CD4-positive, CD25-positive, alpha-beta regulatory T cell (primary cell): ENCODE measurements at places on chromosomes 13 and 19. TPM values are rescaled to one million over a fixed set of nuclear protein-coding genes. Genes with fewer than 3 reads are reported as not detected.

DNA sequence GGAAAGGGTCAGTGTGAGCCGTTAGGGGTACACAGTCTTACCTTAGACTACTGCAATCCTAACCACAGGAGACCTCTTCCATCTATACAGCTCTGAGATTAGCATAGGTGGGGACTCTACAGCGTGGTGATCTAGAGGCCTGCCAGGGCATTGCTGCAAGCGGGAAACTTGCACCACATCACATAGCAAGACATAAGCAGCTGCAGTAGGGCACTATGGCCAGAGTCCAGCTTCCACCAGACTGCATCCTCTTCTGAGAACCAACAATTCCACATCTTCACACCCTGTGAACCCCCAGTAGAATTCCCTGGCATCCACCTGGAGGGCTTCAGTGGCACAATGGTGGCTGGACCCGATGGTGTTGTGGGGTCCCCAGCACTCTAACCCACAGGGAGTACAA lies 1564.3 kb upstream of the PRR20A start:
- H3K36me3 ChIP-seq: no peaks in the 10 kb centered on the region
- H3K27ac ChIP-seq: no peak overlapping the region
- no peaks in the 10 kb centered on the region for H3K27me3 ChIP-seq
- no peak for DNase-seq
- no peaks in the 10 kb centered on the region for H3K4me1 ChIP-seq

TMEM86B gene
- 0.83 TPM for polyA plus RNA-seq

GRCh38 chr19:10817291-10818038 lies 18.5 kb downstream of the TMED1 start:
- H3K4me3 ChIP-seq: no peak overlapping the region
- DNase-seq: no peak
- peaks cover 44% of the 10 kb centered on the region for H3K36me3 ChIP-seq
- H3K4me1 ChIP-seq: no peaks in the 10 kb centered on the region

PROZ gene
- not detected for polyA plus RNA-seq

DNA sequence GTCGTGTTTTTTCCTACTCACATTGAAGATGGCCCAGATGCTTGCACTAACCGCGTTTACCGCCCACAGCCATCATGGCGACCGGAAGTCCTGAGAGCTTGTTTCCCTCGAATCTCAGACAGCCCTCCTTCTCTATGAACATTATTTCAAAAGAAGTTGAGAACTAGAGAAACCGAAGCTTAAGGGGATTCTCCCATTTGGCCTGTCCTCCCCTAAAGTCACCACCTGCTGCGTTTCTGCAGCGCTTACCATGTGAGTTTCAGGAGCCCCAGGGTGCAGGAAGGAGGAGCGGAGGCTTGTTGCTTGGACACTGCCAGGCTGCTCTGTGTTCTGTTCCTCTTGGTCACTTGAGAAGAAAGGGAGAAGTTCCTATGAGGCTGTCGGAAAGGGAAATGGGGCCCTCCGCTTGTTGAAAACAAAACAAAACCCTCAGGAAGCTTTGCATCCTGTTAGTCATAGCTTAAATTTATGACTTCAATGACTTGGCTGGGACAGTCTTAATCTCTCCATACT lies 6.2 kb downstream of the CARD8 start:
- H3K4me3 ChIP-seq: peak overlapping the region; percentile 96
- no peaks in the 10 kb centered on the region for H3K27me3 ChIP-seq
- peak; percentile 78 for DNase-seq
- H3K4me1 ChIP-seq: peaks cover 90% of the 10 kb centered on the region
- peak overlapping the region; percentile 97 for H3K27ac ChIP-seq

IFNL1 gene
- not detected for polyA plus RNA-seq

ISOC2 gene
- 24.9 TPM for polyA plus RNA-seq

DNA sequence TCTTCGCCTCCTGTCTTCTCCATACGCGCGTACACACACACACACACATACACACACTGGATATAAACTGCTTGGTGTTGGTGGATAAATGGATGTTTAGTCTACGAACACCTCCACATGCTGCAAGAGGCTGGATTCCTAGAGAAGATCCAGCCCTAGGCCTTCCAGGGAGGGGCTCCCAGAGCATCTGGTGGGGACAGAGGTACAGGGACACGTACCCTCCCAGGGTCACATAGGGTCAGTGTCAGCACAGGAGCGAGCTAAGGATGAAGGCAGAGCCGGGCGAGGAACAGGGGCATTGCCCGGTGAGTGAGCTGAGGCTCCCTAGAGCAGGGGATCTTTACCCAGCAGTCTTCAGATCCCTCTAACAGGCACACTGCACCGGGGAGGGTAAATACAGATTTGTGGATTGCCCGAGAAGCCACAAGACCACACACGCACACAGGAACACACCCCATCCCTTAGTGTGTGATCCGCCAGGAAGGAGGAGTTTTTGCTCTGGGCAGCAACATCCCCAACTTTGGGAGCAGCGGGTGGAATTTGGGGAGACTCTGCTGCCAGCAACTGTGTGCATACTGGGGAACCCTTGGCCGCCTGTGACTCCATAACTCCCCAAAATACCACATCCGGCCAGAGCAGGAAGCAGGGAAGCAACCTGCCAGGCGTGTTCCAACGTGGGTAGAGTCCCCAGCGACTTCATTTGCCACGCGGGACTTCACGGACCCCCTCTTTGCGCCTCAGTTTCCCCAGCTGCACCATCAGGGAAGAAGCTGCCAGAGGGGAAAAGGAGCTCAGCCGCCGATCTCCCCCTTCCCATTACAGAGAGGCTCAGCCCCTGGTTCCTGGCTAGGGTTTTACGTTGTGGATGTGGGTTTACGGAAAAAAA lies 5.8 kb upstream of the TLE2 start:
- peak overlapping the region; percentile 89 for H3K27ac ChIP-seq
- peak overlapping the region; percentile 85 for H3K4me3 ChIP-seq
- DNase-seq: peak; percentile 44
- peaks cover 25% of the 10 kb centered on the region for H3K4me1 ChIP-seq
- H3K27me3 ChIP-seq: no peaks in the 10 kb centered on the region
- no peaks in the 10 kb centered on the region for H3K36me3 ChIP-seq
